Anterior cingulate cortex (tissue), 58 donors: ENCODE measurements at places on chromosomes 12 and 14.

- DNase-seq: no peak
These were observed 233.4 kb downstream of the TMEM132D start for GRCh38 chr12:129670256-129670920.

DNA sequence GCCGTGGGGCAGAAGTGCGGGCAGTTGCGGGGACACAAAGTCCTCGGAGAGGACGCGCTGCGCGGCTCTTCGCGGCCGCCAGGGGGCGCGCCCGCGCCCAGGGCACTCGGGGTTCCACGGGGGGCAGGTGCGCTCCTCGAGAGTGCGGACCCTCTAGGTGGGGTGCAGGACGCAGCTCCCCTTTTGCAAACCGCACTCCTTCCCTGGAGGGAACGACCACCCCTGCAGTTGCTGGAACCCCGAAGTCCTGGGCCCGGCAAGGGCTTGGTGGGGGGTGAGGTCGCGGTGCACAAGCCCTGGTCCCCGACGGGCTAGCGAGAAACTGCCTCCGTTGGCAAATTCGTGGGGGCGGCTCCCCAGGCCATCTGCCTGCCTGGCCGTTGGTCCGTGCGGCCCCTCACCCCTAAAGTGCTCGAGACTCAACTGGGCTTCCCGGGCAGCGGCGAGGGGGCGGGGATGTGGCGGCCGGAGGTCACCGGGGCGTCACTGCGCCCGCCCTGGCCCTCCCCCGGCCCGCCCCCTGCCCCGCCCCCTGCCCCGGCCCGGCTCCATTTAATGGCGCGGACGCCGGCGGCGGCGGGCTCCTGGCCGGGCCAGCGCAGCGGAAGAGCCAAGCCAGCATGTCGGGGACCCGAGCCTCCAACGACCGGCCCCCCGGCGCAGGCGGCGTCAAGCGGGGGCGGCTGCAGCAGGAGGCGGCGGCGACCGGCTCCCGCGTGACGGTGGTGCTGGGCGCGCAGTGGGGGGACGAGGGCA, at the start of gene ADSS1:
Gene ADSS1 (plus strand): TSS at position 579 of the 756 bp plus-strand sequence. CDS start 42 bp downstream, at position 621.
- no peak for DNase-seq

DNA sequence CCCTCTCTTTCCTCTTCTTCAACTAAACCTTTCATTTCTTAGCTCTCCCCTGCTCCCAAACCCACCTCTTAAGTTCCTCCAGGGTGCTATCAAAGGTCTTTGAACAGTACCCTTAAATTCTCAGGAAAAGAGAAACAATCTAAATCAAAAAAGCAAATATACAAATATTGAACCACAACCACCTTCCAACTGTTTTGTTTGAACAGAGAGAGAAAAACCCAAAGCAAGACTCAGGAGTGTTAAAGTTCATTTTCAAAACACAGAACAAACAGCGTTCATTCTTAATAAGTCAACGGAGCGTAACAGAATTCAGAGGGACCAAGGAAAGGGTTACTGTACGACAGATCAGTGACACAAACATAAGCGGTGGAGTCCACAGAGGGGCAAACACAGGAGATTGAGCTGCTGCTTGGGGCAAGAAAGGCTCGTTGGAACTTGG, 73.3 kb downstream of the NDUFA12 start:
- no peak for DNase-seq

DNA sequence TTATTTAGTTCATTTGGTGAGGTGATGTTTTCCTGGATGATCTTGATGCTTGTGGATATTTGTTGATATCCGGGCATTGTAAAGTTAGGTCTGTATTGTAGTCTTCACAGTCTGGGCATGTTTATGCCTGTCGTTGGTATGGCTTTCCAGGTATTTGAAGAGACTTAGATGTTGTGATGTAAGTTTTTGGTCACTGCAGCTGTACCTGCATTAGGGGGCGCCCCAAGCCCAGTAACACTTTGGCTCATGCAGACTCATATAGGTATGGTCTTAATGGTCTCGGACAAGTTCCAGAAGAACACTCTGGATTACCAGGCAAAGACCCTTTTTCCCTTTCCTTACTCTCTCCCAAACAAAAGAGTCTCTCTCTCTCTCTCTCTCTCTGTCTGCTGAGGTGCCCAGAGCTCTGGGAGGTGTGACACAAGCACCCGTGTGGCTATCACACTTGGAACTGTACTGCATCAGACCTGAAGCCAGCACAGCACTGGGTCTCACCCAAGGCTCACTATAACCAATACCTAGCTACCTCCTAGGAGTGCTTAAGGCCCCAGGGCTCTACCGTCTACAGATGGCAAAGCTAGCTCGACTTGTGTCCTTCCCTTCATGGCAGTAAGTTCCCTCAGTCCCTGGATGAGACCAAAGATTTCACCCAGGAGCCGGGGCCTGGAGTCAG, 425.8 kb upstream of the ATXN7L3B start:
- DNase-seq: no peak

GRCh38 chr14:37588667-37588955, 6.4 kb downstream of the FOXA1 start:
- no peak for DNase-seq

DNA sequence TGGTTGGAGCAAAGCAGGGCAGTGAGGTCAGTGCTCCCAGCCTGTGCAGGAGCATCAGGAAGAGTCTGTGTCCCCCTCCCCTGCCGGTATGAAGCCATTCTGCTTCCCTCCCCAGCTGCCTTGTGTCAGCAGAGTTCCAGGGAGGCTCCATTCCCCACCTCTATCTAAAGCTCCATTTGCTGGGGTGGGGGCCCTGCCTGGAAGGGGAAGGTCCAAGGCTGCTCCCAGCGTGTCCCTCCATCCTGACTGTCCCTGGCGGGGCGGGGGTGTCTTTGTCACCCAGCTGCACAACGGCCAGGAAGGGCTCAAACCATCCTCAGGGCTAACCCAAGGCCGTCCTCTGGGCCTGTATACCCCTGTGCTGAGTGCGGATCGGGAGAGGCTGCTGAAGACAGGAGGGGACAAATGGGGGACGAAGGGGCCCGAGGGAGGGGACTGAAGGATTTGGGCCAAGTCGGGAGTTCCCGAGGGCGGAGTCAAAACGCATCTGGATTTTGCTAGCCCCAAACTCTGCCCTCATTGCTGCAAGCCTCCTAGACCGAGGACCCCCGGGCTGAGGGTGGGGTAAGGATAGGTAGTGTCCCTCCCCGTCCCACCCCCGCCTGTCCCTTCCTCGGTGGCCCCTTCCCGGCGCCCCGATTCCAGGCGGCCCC, 748 bp upstream of the ACVRL1 start:
- DNase-seq: no peak

GRCh38 chr14:65074449-65075150, 27.7 kb downstream of the MAX start:
- DNase-seq: no peak

DNA sequence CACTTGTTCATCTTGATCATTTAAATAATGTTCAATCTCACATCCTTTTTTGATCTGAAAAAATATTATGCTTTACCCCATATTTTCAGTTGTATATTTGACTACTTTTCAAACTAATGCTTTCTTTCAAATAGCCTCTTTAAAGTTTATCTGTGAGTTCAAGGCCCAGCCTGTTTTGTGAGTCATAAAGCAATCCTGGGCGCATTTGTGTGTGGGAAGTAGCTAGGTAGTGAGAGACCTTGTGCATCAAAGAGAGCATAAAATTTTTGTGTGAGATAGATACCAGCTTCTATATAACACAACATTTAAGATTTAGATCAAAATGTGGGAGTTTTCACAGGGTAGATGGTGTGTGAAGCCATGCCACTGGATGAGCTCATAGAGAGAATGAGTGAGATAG, 405.6 kb downstream of the NAV3 start:
- DNase-seq: no peak

DNA sequence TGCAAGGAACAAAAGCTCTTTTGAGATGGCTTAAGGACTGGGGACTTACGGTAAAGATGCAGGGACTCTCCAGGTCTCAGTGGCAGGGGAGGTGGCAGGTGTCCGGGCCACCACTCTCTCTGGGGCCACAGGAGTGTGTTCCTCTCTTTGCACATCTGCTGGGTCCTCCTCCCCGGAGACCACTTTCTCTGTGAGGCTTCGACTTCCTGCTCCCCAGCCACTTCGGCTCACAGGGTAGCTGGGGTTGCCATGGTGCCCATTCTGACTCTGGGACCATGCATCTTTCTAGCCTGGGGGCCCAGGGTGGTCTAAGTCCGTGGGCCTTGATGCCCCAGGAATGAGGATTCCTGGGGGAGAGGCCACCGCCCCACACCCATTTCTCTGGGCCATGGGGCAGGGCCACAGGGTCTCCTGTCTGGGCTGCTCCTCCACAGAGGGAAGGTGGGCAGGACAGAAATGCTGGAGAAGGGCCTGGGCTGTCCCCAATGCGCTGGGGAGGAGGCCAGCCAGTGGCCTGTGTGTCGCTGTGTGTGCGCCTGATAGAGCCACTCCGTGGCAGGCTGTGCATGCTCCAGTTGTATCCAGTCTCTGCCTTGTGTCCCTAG, 38.5 kb downstream of the CCDC92 start:
- no peak for DNase-seq

GRCh38 chr12:62127516-62127915, 132.7 kb upstream of the USP15 start:
- no peak for DNase-seq

- DNase-seq: no peak
These were observed 204.9 kb upstream of the C14orf180 start for GRCh38 chr14:104374718-104375080.

DNA sequence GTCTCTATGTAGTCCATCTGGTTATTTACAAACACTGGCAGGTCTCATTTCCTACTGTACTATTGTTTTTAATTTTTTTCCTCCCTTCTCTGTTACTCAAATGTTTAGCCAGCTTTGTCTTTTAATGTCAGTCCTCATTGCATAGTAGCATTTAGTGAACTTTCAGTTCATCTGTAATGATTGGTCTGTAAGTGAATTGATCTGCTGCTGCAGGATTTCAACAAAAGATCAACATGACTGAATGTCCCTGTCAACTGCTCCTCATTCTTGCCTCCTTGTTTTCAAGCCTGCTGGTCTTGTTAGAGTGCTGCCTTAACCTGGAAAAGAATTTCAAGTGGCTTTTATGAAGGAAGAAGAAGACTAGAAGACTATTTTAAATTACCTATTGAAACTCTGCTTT, 19.3 kb upstream of the AVPR1A start:
- no peak for DNase-seq

GRCh38 chr12:29957835-29958234, 174.1 kb upstream of the TMTC1 start:
- no peak for DNase-seq

DNA sequence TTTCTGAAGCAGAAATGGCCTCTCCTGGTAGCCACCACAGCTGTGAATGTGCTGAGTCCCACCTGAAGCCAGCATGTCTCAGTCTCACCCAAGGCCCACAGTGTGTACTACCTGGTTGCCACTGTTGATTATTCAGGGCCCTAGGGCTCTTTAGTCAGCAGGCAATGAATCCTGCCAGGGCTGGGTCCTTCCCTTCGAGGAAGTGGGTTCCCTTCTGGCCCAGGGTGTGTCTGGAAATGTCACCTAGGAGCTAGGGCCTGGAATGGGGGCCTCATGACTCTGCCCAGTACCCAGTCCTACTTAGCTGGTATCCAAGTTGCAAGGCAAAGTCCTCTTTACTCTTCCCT, 207.4 kb downstream of the SYNE2 start:
- DNase-seq: no peak

DNA sequence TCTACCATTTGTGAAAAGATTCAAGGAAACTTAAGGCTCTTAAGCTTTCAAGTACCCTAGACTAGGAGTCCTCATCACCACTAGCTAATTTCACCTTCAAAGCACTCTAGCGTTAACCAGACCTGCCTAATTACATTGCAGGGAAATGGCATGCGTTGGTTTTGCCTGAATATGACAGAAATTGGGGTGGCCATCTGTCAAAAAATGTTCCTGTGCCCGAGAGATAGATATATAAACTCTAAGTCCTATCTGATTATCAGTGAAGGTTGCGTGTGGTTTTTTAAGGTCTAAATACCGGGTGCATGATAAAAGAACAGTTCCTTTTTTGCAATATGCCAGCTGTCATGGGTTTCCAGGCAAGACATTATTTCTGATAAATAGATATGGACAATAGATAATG, 48.3 kb downstream of the SPRING1 start:
- no peak for DNase-seq

DNA sequence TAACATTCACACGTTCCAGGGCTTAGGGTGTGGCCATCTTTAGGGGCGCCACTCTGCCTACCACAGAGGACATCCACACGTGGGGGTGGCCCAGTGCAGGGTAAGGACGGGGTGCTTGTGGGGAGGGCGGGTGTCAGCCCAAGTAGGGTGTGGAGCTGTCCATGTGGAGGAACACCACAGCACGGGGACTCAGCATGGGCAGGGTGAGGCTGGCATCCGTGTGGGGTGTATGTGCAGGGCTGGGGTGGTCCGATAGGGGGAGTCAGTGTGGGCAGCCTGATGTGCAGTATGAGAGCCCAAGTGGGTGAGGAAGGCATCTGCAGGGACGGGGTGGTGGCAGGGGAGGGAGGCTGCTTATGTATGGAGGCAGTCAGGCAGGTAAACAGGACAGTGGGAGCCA, 17.7 kb downstream of the PSMC1 start:
- no peak for DNase-seq

DNA sequence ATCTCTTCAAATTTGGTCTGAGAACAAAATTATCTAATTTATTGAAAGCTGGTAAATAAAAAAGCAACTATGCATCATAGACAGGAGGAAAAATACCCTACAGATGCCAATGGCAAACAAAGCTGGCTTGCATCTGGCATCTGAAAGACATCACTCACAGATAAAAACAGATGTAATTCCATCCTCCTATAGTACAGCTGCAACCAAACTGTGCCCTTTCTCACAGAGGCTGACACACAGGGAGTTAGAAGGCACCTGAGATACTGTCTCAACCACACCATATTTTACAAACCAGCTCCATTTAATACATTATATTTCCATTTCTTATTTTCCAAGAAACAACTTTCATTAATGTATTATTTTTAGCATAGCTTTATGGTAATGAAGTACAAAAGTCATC, 39.4 kb downstream of the DUSP16 start:
- no peak for DNase-seq

GRCh38 chr14:35412272-35413056, 7.9 kb upstream of the NFKBIA start:
- DNase-seq: no peak

GRCh38 chr12:6982532-6982931, 11.8 kb downstream of the EMG1 start:
- no peak for DNase-seq

- no peak for DNase-seq
These were observed 21.3 kb upstream of the SUPT16H start for GRCh38 chr14:21405097-21405496.

GRCh38 chr12:115158816-115159215, 474.8 kb upstream of the TBX3 start:
- DNase-seq: no peak

- DNase-seq: no peak
These were observed 107.3 kb upstream of the CCDC196 start for GRCh38 chr14:66378712-66379505.

DNA sequence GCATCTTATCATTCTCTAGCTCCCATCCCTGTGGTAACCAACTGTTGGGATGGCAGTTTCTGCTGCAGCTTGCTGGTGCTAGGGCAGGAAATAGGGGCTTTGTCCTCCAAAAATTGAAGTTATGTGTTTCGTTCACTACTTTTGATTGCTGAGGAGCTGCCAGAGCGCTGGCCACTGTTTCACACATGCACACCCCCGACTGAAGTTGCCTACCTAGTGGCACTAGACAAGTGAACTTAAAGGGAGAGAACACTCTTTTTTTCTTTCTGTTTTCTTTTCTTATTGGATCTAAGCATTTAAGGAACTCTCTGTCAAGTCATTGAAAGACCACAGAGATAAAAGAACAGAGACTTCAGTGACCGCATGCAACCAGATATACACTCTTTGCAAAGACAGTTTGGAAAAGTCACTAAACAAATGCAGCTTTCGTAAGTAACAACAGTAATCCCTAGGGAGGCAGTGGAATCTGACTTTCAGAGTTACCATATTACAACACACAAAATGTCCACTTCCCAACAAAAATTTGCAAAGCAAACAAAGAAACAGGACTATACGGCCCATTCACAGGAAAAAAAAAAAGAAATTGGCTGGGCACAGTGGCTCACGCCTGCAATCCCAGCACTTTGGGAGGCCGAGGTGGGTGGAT, 12.0 kb downstream of the TFCP2 start:
- DNase-seq: no peak
